ENCODE measurements at places on chromosomes 12 and 14.

DNA sequence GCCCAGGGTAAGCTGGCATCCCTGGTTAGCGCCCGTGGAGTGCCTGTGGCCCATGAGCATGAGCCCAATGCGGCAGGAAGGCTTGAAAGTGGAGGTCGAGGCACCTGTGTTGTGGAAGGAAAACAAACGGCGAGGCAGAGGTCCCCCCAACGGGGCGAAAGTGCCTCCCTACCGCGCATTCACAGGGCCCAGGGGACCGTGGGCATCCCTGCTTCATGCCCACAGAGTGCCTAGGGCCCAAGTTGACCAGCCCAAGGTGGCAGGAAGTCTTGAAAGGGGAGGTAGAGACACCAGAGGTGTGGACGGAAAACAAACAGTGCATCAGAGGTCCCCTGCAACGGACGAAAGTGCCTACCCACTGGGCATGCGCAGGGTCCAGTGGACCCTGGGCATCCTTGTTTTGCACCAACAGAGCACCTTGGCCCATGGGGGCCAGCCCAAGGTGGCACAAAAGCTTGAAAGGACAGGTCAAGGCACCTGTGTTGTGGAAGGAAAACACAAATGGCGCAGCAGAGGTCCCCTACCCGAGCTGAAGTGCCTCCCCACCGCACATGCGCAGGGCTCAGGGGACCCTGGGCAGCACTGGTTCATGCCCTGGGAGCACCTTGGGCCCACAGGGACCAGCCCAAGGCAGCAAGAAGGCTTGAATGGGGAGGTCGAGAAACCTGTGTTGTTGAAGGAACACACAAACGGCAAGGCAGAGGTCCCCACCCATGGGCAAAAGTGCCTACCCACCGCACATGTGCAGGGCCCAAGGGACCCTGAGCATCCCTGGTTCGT is 377.5 kb downstream of the ALG10 start:
- DNase-seq, result no peak

- no peak for DNase-seq
Measured at GRCh38 chr12:77225373-77225772, 160.0 kb upstream of the E2F7 start.

DNA sequence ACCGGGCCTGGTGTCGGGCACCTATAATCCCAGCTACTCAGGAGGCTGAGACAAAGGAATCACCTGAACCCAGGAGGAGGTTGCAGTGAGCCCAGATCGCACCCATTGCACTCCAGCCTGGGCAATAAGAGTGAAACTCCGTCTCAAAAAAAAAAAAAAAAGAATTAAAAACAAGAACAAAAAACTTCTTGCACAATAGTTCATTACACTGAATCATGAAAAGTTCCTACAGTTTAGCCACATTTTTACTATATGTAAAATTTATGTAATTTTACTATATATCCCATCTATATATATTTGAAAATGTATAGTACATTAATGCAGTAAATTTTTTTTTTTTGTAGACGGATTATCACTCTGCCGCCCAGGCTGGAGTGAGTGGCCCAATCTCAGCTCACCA is 4.6 kb downstream of the ATP5F1B start:
- DNase-seq, result no peak

GRCh38 chr12:81296556-81297305 is 218.9 kb downstream of the ACSS3 start:
- no peak for DNase-seq

- no peak for DNase-seq
Measured at GRCh38 chr12:132285991-132286681, 43.3 kb downstream of the GALNT9 start.

DNA sequence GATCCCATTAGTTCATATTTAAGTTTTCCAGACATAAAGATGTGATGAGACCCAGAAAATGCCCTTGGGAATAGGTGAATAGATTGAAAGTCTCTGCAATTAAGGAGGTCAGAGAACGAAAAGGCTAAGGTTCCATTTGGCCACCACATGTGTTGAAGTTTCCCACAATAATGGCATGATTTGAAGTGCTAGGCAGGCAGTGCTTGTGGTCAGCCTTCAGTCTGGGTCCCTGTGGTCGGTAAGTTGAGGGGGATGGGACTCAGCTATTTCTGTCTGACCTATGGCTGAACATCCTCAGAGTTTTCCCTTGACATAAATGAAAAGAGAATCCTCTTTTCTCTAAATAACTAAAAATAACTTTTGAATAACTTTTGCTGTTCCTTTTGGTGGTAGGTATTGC is 92.4 kb downstream of the PELI2 start:
- no peak for DNase-seq

DNA sequence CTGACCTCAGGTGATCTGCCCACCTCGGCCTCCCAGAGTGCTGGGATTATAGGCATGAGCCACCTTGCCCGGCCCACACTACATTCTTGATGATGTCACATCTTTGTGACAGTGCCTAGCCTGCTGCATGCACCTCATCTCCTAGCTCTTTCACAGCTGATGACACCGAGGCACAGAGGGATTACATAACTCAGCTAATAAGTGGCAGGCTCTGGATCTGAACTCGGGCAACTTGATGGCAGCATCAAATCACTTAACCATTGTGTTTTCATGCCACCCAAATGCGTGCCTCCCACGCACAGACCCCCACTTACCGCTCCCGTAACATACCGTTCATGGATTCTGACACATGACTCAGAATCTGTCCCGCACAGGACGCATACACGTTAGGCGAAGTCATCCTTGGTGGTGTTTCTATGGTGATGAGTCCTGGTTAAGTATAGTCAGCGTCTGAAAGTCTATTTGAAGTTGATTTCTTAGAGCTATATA is 7.4 kb downstream of the TMEM120B start:
- no peak for DNase-seq

DNA sequence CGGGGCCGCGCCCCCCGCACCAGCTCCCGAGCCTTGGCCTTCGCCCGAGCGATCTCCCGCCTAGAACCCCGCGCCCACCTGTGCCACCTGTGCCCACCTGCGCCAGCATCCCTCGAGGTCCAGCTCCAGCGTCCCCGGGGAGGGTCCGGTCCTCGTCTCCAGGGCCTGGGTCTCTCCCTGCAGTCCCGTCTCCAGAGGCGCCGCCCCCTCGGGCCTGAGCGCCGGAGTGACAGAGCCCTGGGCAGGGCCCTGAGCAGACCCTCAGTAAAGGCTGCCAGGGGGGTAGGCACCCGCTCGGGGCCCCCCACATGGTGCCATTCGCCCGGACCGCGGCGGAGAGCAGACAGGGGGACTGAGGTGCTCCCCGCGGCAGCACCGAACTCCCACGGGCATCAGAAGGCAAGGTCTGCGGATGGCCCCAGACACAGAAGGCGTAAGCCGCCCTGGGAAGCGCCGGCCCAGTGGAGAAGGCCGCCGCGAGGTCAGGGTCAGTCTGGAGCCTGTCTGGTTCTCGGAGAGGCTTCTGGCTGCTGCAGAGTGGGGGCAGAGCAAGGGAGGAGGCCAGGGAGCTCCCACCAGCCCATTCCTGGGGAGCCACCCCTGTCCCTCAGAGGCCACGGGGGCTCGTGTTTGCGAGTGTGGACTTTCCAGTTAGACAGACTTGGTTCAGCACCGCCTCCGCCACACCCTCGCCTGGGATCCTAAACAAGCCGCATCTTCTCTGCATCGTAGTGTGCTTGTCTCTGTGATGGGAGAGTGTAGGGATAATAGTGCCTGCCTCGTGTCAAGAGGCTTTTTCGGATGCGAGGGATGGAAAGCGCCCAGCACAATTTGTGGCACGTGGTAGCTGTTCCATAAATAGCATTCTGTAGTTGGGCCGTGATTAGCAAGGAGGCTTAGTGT is 1.1 kb upstream of the PPP1R13B start:
- no peak for DNase-seq

DNA sequence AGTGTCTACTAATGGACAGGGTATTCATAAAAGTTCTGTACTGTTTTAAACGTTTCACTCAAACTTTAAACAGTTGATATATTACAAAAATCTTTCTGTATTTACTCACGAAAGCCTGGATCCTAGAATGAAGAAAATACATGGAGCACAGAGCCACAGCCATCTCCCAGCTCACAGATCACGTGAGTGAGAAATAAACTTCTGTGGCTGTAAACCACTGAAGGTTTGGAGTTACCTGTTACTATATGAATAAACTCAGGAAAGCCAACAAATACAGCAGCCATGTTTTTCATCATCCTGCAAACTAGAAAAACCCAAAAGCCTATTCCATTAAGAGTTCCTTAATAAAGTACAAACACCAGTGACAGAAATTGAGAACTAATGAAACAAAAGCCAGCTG is 867 bp upstream of the TDG start:
- no peak for DNase-seq

DNA sequence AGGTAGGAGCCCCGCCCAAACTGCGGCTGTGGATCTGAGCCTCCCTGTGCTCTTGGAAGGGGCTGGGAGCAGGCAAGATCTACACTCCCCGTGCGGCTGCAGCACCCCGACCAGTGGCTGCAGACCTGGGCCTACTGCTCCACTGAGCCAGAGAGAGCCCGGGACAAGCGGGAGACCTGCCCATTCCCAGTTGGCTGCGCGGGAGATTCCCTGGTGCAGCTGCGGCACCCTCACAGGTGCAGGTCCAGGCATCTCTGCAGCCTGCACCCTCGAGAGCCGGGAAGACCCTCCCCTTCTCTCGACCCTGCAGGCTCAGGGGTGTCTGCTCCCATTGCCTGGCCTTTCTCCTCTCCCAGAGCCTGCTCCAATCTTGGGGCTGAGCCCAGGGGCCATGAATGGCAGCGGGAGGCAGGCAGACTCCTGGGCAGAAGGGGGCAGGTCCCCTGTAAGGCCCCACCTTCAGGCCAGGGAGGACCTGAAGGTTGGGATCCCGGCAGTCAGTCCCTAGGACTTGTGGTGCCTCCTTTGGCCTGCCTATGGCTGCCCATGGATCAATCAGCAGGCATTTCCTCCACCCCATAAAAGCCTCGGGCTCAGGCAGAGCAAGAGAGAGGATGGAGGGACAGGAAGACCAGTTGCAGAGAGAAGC is 8.8 kb upstream of the A2M start:
- DNase-seq, result no peak

- DNase-seq, result no peak
Measured at GRCh38 chr14:55313480-55313879, 42.3 kb downstream of the FBXO34 start.

DNA sequence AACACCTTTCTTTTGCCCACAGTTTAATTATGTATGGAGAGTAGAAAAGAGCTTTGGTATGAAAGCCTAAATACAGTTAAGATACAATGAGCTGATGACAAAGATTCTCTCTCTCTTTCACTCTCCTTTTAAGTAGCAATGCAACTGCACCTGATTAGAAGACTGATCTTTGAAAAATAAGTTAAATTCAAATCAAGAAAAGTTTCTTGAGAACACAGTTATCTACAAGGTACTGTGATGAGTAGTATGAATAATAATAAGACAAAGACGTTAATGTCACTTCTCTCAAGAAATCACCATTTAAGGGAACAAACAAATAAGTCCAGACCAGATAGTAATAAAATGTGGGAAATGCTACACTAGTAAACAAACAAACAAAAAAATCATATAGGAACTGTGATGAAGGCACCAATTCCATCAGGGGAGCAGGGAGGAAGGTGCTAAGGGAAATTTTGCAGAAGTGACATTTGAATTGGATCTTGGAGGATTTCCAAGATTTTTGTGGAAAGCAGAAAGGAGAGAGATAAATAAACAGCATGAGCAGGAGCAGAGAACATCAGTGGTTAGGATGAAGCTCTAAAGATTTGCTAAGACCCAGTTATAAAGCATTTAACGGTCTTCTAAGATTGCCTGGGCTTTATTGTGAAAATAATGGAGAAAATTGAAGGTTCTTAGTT is 65.2 kb upstream of the STK38L start:
- DNase-seq, result no peak

DNA sequence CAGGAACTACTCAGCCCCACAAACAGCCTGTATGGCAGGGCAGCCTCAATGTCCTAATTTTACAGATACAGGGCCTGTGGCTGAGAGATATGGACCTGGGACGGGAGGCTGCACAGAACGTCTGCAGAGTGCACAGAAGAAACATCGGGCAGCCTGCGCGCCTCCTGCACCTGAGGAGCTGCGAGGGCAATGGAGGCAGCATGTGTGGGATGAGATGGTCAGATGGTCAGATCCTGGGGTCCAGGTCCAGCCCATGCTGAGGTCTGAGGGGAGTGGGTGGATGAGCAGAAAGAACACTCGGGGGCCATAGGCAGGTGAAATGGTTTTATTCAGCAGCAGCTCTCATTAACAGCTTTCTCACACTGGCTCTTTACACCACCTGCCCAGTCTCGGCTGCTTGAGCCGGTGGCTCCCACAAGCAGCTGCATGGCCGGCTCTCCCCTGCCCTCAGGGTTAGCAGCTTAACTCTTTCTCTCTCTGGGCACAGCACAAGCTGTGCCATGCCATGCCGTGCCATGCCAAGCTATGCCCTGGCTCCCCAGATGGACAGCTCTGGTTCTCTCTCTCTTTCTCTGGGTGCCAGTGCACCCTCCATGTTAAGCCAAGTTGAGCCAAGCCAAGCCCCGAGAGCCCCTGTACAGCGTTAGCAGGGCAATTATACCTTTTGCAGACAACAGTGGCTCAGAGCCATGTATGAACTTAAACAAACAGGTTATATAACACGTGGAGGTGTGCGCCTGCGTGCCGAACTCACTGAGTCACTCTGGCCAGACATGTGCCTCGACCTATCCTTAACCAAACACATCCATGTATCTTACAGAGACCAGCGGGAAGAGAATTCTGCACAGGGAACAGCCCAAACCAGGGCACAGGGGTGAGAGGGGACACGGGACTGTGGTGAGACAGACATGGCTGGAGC is 47.6 kb downstream of the RIMBP2 start:
- no peak for DNase-seq

DNA sequence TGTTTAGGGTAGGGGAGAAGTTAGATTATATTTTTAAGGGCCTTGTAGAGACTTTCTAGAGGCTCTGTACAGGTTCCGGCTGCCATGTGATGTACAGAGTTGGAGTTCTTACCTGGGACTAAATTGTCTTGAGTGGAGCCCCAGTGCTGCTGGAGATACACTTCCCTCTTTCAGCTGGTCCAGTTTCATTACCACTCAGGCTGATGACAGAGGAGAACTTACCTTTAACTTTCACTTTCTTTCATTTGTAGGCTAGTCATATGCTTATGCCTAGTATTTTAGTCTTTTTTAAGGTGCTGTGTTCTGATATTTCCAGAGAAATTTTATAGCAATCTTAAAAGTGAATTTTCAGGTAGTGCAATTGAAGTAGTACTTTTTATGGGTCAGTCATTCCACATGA is 117.3 kb downstream of the ERC1 start:
- no peak for DNase-seq

DNA sequence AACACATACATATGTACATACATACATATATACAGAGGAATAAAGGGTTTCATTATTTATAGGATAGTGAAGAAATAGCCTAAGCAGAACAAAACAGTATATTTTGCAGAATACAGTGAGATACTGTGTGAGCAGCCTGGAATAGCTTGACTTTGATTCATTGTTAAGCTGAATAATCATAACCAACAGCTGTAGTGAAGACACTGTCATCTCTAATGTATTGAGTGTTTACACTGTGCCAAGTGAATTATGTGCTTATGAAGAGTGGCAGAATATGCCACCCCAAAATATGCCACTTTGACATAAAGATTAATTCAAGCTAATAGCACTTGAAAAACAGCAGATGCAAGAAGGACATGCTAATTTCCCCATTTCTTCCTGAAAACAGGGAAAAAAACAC is 48.2 kb upstream of the LRFN5 start:
- no peak for DNase-seq

Data from activated CD8-positive, alpha-beta memory T cell treated with anti-CD3 and anti-CD28 coated beads for 24 hours (primary cell).